K562 (cell line): ENCODE measurements at places on chromosomes 4 and X.

DNA sequence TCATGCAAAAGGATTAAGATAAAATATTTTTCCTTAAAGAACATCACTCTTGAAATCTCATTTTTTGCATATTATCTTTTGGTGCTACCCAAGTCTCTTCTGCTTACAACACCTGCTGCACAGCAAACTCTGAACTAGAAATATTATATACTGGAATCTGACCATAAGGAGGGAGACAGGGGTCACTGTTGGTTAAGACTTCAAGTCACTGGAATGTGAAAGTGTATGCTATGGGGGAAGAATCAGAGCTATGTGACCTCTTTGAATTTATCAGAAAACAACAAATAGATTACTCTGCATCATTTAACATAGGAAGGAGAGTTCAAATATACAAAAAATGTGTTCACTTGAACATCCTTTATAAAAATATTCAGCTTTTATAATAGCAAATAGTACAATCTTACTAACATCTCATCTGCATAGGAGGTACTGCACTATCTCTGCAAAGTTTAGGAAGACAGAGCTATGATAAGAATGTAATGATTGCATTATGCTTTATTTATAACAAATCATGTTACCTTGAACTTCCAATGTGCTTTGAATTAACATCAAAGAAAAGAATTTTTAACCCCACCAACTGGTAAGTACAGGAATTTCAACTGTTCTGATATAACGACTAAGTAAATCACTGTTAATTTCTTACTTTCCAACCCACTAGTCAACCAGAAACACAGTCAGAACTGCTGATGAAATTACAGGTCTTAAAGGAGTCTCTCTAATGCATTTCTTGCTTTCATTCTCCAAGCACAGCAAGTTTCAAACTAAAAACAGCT lies 69.8 kb downstream of the ZNF827 start:
- no peak for DNase-seq

- peak; percentile 53 for DNase-seq
These were observed 732 bp upstream of the ADRA2C start for GRCh38 chr4:3765271-3766035.

DNA sequence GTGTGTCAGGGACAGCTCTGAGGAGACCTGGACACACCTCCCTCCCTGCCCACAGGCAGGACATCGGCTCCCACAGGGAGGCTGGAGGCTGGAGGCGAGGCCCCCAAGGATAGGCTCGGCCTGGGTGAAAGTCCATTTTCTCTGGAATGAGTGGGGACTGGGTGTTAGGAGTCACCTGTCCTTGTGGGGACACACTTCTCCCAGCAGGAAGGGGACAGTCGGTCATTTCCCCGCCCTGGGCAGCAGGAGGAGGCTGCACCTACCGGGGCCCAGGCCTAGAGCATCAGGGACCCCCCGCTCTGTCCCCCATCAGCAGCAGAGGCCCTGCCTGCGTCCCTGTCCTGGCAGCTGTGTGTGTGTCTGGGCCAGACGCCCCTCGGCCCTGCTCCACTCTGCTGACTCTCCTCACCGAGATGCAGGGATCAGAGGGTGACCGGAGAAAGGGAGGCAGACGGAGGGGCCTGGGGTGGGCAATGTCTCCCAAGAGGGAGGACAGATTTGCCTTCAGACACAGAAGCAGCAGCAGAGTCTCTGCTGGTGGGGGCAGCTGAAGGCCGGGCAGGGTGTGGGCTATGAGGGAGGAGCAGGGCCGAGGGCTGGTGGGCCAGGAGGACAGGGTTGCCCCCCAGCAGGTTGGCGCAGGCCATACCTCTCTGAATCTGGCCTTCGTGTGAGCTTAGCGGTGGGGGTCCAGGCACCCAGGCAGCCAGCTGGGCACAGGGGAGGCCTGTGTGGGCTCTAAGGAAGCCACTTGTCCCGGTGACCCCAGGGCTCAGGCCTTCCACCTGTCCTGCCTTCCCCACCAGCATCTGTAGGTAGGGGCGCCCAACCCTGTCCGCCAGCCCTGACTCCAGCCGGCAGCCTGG lies 125.7 kb upstream of the NKX1-1 start:
- no peak for DNase-seq

DNA sequence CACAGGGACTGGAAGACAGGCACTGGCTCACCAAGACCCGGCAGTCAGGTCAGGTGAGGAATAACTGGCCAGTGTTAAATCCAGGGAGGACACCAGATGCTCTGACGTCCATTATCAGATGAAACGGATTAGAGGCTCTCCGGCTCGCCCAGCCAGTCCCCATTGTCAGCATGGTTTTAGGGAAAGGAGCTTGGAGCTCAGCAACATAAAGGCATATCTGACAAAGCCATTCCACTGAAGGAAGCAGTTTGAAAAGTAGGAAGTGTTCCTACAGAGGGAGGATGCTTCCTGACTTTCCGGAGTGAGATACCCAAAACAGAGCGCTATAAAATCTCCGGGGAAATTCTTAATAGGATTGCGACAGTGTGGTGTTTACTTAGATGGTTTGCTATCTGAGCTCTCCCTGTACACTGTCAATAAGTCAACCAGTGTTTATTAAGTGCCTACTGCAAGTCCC lies 14.8 kb downstream of the NDNF start:
- DNase-seq, result no peak

DNA sequence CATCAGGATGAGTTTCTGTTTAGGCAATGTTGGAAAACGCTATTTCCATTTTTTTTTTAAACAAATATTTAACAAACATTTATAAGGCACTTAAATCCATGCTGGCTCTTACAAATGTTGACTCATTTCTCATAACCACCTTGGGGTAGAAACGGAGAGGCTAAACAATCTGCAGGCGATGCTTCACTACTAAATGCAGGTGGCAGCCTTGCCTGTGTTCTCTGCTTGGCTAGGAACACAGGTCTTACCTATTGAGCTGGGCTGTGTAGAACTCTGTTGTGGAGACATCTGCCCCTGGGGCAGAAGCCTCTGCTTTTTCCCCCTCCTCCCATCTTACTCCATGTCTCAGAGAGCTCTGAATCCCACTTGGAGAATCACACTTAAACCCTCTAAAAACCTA lies 1.4 kb upstream of the CXCL1 start:
- DNase-seq, result peak; percentile 19

DNA sequence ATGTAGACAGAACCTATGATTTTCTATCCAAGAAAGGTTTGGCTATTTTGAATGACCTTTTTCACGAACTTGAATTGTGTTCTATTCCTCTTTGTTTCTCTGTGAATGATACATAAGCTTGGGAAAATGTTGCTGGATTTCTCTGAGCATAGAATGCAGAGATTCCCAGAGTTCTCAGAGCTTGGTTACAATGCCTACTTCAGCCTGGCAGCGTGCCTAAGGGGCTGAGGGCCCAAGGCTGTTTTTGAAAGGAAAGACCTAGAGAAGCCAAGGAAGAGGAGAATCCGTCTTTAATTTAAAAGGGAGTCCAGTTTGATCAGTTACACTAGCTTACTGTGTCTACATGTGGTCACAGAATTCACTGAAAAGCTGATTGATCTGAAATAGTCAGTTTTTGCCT lies 55.3 kb upstream of the CXorf51B start:
- no peak for DNase-seq

- no peak for DNase-seq
These were observed 186.3 kb downstream of the PPP3CA start for GRCh38 chr4:101160792-101161592.

DNA sequence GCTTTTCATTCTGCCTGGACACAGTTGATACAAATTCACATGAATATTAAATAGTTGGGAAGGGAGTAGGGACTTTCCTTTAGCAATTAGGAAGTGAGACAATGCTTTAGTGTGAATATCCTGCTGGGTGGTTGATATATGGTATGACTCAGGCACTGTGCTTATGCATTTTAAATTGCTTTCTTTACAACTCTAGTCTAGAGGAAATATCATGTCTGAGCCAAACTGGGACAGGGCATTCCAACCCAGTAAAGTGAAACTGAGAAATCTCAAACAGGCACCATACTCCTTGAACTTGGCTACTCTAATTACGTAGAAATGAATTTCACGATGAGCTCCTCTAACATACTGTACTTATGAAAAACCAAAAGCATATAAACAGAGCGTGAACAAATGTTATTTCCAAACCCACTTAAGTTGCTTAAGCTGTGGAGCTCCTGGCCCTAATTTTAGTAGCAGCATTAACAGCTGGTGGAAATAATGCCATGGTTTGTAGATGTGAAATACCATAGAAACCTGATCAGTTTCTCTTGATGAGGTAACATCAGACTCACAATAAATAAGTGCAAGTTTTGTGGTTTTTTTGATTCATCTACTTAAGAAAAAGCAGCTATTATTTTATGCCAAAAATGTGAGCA lies 242.9 kb upstream of the GK2 start:
- no peak for DNase-seq

- DNase-seq, result no peak
These were observed 3.3 kb downstream of the CXCL1 start for GRCh38 chr4:73872316-73873108.

DNA sequence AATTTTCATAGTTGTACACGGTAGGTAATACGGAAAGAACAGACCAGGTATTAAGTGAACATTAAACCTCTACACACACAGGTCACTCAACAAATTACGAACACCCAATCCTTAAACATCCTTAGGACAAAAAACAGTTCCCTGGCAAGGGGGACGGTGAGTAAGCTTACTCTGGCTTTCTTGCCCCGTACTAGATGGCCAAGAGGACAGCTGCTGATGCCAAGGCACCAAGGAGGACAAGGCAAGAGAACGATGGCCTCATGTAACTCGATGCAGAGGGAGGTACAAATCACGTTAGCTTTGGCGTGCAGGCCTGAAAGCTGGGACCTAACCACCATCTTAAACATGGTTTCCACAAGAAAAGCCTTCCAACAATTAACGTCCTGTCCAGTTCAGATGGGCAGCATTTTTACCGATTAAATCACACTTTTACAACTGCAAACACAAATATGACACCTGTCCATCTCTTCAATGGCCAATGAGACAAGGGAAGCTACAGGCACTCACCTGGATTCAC lies 23.7 kb downstream of the FAT1 start:
- DNase-seq, result no peak

GRCh38 chr4:178271386-178271785 lies 829.1 kb upstream of the AGA start:
- no peak for DNase-seq

DNA sequence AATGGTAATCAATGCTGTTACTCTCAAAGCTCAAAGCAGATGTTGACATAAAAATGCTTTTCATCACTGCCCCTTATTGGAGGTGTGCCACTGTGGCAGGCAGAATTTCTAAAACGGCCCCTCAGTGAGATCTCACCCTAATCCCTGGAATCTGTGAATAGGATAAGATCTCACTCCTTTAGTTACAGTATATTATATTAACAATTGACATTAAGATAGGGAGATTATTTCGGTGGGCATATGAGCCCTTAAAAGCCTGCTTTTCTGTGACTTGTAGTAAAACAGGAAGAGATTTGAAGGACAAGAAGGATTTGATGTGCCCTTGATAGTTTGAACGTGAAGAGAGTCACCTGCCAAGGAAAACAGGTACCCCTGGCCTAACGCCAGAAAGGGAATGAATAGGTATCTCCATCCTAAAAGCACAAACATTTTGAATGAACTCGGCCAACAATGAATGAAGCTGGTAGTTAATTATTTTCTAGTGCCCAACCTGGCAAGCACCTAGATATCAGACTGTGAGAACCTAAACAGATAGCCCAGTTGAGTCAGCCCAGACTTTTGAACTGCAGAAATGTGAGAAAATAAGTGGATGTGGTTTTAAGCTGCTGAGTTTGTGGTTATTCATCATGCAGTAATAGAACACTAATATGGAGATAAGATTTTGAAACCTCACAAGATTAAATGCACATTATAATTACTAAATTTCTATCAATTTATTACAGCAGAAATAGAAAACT lies 881.6 kb downstream of the PCDH18 start:
- DNase-seq, result no peak

GRCh38 chr4:112386071-112386470 lies 88.9 kb downstream of the ALPK1 start:
- no peak for DNase-seq

- no peak for DNase-seq
These were observed 194.7 kb downstream of the RAB28 start for GRCh38 chr4:13289391-13289790.

DNA sequence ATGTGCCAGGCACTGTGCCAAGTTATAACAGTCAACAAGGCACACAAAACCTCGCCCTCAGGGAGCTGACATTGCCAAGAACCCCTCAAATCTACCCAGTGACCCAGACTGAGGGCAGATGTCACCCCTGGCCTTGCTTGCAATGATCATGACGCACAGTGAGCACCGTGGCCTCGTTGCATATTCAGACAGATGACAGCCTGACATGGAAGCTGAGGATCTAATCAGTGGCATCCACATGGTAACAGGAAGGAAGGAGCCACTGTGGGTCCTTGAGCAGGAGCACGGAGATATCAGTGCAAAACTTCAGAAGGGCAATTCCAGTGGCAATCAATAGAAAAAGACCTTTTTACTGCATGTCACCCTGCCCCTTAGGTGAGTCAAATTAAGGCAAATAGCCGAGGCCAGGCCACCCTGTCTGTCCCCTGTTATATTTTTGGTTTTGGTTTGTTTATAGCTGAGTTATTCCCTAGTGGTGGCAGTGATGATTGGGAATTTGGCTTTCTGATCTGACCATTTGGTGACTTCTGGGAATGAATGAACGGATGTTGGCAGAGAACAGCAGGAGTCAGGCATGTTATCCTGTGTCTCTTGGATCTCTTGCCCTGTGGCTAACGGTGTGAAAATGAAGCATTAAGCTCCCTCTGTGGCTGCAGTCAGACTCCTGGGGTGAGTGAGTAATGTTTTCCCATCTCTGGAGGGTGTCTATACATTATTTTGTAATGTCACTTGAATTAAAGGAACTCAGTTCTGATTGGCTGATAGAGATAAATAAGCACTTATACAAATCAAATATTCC lies 20.4 kb downstream of the WDR13 start:
- peak; percentile 50 for DNase-seq

DNA sequence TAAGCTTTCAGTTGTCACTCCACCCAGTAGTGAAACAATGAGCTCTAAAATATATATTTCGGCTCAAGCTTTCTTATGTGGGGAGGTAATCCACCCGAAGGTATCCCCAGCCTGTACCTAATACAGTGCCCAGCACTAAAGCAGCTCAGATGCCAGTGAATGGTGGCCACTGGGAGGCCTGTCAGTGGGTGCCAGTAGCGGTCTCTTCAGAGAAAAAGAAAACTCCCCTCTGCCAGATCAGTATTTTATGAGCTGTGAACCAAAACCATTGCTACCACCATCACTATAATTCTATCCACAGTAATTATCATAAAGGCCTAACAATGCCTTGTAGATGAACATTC lies 835 bp upstream of the NFKB1 start:
- no peak for DNase-seq
